Nephron progenitor cell (in vitro differentiated cells): ENCODE measurements at places on chromosomes 7 and 10.

DNA sequence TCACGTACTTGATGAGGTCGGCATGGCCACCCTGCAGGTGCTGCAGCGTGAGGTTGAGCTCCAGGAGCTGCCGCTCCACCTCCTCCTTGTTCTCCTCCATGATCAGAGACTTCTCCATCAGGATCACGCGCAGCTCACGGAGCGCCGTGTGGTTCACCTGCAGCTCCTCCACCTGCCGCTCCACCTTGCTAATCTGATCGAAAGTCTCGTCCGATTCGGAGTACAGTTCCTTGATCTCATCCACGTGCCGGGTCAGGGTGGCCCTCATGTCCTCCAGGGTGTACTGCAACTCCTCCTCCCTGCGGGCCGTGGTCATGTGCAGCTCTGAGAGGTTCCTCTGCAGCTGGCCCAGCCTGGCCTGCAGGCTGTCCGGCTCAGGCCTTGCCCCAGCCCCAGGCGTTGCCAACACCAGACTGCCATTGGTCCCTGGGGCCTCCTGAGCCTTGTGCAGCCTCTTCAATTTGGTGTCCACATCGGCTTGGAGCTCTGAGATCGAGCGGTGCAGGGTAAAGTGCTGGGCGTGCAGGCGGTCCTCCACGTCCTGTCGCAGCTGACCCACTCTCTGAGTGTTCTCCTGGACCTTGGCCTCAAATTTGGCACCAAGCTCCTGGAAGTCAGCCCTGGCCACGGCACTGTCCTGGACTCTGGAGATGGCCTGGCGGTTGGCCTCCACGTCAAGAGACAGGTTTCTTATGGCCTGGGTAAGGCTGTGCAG lies 13.9 kb downstream of the MMRN2 start:
- no peak for DNase-seq

DNA sequence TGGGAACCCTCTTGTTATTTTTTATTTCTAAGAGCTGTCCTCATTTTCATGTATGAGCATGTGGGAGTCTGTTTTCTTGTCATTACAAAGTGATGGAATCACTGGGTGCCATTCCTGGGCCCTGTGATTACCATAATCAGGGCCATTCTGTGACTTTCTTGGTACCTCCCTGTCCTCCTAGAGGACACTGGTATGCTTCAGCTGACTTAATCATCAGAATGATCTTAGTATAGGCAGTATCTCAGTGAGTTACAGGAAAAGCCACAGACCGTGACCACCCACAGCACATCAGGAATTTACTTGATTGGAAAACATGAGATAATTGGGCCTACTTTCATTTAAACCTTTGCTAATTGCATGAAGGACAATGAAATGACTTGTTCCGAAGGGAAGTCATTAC lies 7.2 kb downstream of the NOM1 start:
- DNase-seq: no peak

DNA sequence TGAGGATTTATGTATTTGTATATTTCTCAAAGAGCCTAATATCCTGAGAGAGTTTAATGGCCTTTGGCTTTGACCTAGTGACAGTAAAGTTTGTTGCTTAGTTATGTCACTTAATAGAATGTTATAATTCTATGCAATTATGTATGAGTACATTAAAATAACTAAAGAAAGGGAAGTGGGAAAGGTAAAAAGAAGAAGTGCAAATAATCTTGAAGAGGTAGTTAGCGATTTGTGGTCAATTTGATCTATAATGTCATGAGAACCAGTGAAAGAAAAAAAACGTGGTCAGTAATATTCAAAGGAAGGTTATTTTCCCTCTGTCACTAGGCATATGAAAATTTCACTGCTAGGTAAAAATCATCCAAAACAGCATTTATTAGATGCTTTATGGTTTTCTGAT lies 143.4 kb upstream of the LSM8 start:
- no peak for DNase-seq

GRCh38 chr10:119620241-119621077 lies 23.7 kb upstream of the TIAL1 start:
- DNase-seq: no peak

- no peak for DNase-seq
Observed at GRCh38 chr7:51067258-51067657, 249.4 kb downstream of the COBL start.

GRCh38 chr10:117135480-117136140 lies 2.5 kb downstream of the VAX1 start:
- DNase-seq: no peak

DNA sequence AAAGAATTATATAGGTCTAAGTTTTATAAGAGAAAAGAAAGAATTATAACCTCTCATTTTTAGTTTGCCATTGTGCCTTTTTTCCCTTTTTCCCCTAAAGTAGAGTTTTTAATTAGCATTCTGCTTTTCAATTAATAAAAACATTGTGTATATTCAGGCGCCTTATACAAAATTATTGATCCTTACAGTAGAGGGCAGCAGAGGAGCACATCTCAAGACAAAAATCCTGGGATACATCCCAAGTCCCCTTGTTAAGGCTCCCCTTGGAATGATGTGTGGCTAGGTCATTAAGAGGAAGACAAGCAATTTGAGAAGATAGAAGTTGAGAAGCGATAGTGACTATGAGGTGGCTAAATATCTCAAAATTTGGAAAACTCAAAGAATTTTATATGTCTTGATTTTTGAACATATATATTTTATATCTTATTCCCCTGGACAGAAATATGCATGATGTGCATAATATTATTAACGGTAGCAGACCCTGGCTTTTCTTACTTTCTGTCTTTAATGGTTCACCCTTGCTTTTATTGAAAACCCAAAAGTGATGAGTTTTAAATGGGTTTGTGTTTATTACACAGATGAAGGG lies 19.1 kb upstream of the TPK1 start:
- peak; percentile 8 for DNase-seq

DNA sequence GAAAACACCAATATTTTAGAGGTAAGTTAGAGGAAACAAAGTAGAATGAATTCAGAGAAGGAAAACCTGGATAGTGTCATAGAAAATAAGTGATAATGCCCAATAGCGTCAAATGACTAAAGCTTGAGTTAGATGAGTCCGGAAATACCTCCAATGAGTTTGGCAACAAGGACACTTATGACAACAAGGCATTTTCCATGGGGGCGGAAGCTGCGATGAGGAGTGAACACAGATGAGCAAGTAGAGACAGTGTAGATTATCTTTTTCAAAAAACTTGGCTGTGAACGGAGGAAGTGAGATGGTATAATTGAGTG lies 383 bp upstream of the R3HCC1L start:
- no peak for DNase-seq

- no peak for DNase-seq
Observed at GRCh38 chr10:79197558-79197957, 128.8 kb downstream of the ZMIZ1 start.

GRCh38 chr7:128666200-128666599 lies 5.9 kb upstream of the GARIN1A start:
- no peak for DNase-seq

DNA sequence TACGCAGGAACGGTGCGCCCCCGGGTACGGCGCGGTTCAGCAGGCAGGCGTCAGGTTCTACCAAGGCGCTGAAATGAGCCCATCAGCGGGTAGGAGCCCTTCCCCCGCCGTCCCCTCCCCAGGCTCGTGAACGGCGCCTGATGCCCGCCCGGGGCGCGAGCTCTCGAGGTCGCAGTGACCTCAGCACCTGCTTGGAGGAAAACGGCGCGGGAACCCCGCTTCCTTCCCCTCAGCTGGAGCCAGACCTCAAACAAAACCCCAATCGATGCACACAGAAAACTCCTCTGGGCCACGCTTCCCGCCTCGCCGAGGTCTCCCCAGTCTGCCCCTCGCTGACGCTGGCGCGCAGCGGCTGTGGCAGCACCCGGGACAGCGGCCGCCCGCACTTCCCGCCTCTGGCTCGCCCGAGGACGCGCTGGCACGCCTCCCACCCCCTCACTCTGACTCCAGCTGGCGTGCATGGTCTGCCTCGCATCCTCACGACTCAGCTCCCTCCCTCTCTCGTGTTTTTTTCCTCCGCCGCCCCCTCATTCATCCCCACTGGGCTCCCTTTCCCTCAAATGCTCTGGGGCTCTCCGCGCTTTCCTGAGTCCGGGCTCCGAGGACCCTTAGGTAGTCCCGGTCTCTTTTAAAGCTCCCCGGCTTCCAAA lies 514 bp upstream of the GAD2 start:
- peak; percentile 79 for DNase-seq

GRCh38 chr10:13106387-13107045 lies 6.6 kb downstream of the OPTN start:
- DNase-seq: no peak

DNA sequence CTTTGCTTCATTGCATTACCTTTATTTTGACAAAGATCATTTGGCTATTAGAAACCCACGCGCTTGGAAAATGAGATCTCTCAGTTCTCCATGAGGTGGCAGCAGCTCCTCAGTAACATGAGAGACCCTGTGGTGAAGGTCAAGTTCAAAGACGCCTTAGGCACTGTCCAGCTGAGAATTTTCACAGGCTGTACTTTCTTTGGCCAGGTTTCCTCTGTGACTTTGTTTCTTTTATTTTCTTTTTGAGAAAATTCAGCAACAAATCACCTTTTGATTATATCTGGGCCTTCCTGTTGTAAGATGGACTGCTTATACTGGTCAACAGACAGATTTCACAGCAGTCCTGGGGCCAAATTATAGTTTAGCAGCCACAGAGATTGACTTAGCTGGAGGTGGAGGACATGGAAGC lies 54.5 kb downstream of the RAB18 start:
- DNase-seq: peak; percentile 55

GRCh38 chr7:139675127-139676125 lies 102.4 kb downstream of the HIPK2 start:
- no peak for DNase-seq

DNA sequence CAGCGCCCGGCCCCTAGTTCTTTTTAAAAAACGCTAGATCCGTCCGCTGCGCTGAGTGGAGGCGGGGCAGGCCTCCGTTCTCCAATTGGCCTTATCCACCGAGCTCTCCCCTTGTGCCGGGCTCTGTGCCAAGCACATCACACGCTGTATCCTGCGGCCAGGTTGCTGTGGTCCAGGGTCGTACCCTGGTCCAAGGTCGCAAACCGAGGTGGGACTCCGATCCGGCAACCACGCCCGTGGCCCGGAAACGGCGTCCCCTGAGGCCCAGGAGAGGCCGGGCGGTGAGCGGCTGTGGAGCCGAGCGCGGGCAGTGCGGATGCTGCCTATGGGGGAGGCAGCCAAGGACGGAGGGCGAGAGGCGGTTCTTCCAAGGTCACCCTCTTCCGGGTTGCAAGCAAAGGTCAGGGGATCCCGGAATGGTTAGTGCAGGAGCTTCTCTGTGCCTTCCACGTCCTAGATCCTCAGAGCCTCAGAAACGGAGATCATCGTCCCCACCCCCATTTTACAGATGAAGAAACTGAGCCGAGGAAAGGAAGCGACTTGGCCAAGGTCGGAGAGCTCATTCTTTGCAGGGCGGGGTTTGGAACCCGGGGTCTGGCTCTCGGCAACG lies 72.4 kb upstream of the LRRC4 start:
- DNase-seq: no peak

- DNase-seq: no peak
Observed at GRCh38 chr10:11212288-11213085, 194.8 kb downstream of the CELF2 start.

DNA sequence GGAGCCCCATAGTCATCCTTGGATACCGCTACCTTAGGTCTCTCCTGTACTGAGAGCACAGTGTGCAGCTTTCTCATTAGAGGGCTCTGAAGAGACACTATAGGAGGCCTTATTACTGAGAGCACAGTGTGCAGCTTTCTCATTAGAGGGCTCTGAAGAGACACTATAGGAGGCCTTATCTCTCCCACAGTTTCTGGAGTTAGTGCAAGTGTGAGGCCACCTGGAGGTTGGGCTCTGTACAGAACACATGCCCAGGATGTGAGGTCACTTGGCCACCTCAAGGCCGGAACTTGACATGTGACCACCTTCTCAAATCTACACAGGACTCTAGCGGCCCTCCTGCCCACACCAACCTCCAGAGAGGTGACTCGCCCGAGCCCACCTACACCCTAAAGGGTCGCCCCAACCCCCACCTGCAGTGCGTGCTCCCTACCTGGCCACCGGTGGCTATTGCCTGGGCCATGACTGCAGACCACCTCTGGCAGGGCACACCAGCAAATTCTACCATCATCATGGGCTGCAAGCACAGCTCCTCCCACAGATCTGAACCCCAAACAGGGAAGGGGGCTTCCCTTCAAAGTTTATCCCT lies 24.6 kb downstream of the FRMPD2 start:
- no peak for DNase-seq

DNA sequence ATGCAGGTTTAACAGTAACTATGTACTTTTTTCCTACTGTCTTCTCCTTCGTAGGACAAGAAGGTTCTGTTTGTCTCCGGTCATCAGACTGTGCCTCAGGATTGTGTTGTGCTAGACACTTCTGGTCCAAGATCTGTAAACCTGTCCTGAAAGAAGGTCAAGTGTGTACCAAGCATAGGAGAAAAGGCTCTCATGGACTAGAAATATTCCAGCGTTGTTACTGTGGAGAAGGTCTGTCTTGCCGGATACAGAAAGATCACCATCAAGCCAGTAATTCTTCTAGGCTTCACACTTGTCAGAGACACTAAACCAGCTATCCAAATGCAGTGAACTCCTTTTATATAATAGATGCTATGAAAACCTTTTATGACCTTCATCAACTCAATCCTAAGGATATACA lies 2.4 kb downstream of the DKK1 start:
- DNase-seq: no peak

DNA sequence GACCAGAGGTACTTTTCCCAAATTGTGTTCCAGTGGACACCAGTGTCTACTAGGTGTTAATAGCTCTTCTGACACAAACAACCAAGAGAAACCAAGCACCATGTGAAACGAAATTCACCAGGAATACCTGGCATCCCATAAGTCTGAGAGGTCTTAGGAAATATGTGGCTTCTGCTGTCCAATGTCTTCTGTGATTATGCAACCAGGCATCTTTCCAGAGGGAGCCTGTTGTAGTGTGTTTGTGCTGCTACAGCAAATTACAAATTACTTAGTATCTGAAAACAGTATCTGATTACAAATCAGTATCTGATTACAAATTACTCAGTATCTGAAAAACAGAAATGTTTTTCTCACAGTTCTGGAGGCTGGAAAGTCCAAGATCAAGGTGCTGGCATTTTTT lies 133.6 kb upstream of the NPVF start:
- no peak for DNase-seq

GRCh38 chr10:100114976-100115770 lies 33.5 kb upstream of the CPN1 start:
- DNase-seq: no peak
